Inflammatory macrophage (primary cell): ENCODE measurements at places on chromosomes 2 and 18.

- DNase-seq = no peak
Observed at GRCh38 chr2:192157776-192158175, 37.0 kb downstream of the TMEFF2 start.

DNA sequence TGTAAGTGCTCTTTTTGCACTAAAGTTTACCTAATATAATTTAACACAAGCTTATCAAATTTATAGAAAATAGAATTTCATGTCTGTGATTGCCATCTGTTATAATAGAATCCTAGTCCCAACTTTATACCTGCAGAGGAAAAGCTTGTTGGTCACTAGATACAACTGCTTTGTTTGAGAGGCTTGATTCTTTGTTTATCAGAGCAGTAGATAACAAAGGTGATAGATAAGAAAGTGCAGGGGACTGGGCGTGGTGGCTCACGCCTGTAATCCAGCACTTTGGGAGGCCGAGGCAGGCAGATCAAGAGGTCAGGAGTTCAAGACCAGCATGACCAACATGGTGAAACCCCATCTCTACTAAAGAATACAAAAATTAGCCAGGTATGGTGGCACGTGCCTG is 528.0 kb downstream of the STK39 start:
- no peak for DNase-seq

- peak; percentile 90 for DNase-seq
Observed at GRCh38 chr2:24164416-24164973, 10.4 kb upstream of the FAM228A start.

GRCh38 chr2:109463891-109464290 is 149.9 kb downstream of the SEPTIN10 start:
- no peak for DNase-seq

DNA sequence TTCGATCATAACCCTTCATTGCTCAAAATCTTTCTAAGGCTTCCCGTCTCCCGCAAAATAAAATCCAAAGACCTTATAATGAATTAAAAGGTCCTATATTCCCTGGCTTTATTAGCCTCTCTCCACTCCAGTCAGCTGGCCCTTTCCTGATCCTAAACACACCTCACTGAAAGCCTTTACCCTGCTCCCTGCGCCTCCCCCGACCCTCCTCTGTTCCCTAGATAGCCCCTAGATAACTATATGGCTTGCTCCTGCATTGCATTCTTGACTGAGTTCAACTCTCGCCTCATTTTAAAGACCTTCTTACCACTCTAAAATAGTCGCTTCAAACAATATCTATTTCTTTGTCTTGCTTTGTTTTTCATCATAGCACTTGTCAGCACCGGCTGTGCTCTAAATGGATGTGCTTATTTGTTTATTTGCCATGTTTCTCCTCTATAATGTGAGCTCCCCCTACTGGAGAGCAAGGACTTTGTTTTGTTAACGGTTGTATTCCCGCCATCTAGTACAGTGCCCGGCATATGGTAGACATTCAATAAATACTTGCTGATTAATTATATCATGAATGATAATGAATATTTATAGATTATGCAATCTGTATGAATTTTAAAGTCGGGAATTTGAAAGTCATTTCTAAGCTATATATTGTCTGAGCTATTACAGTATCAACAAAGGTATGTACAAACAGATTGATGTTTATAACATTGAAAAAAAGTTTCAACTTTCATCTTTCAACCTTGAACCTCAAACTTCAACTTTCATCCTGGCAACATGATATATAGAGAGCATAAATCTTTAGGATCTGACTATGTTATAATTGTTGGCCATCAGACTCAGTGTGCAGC is 32.4 kb upstream of the VIT start:
- peak; percentile 58 for DNase-seq

DNA sequence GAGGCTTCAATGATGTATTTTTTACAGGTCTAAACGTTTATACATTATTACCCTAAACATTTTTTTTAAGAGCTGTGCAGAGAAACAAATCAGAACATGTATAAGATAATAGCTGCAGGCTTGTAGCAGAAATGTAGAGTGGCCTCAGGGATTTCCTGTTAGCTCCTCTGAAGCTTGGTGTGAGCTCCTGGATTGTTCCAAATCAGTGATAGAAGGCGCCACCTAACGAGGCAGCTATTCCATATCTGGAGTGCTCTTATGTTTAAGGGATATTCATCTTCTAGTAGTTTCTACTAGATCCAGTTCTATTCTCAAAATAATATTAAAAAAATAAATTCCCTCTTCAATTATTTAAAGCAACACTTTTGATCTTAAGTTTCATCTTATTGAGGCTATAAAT is 93.1 kb downstream of the LRP1B start:
- DNase-seq = no peak

DNA sequence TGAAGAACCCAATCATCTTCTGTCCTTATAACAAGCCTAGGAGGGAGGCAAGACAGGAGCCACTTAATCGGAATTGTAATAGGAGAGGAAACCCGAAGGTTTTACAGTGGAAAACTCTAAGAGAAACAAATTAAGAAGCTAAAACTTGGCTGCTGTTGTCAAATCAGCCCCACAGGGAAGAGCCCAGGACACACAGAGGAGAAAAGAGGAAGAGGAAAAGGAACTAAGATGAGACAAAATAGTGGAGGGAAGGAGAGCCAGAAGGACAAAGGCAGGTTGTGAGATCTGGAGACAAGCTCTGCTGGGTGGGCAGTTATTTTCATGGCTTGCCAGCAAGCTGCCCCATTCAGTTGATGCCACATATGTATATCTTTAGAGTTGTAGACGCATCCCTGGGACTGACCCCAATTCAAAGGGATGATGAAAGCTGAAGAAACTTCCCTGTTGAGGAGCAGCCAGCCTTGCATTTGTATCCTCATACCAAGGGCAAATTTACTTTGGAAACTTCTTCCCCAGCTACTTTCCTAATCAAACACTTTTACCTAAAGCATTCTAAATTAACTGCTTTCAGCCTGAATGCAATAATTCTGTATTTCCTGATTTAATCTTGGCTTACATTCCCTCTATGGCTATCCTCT is 499.8 kb upstream of the MEIS1 start:
- no peak for DNase-seq

- DNase-seq = peak; percentile 32
Observed at GRCh38 chr2:197176522-197176921, 134.1 kb downstream of the ANKRD44 start.

DNA sequence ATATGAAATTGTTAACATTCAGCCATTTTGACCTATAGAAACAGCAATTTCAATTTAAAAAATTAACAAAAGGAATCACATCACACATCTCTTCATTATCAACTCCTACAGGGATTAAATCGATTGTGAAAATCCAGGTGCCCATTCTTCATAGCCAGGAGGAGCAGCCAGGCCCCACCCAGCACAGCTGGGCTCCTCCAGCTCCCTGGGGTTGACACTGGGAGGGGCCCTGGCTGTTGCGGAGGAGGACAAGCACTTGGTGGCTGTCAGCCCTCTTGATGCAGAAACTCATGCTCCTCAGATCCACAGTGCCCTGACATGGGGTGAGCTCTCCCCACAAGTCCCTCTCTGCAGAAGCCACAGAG is 99.8 kb downstream of the FAM210A start:
- no peak for DNase-seq

GRCh38 chr2:114122930-114123329 is 233.0 kb downstream of the ACTR3 start:
- DNase-seq = no peak

GRCh38 chr2:172082944-172083627 is 2.2 kb upstream of the DLX1 start:
- DNase-seq = no peak

DNA sequence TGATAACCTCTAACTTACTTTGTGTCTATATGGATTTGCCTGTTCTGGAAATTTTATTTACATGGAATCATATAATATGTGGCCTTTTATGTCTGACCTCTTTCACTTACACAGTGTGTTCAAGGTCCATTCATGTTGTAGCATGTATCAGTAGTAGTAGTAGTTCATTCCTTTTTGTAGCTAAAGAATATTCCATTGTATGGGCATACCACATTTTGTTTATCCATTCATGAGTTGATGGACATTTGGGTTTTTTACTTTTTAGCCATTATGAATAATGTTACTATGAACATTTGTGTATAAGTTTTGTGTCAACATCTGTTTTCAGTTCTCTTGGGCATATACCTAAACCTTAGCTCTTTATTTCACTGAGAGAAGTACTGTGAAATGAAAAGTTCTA is 11.5 kb downstream of the BBS5 start:
- no peak for DNase-seq

DNA sequence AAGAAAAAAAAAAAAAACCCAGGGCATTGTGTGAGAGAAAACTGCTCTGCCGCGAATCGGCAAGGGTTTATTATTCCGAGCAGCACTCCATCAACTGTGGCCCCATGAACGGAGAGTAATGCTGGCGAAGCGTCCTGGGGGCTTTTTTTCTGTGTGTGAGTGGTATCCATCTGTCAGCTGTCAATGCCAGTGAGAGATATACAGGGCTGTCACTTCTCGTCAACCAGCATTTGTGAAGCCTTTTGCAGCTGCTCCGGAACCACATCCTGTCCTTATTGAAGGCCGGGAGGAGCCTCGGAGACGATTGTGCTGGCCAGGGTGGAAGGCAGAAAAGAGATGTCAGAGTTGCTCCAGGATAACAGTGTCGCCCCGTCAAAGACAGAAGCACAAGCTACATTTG is 356.9 kb upstream of the SMIM21 start:
- DNase-seq = no peak
